Small intestine (tissue), 16 donors: ENCODE measurements at places on chromosomes 11 and 22.
A peak's percentile ranks its signal among the peaks of the same experiment; 100 is the strongest.

DNA sequence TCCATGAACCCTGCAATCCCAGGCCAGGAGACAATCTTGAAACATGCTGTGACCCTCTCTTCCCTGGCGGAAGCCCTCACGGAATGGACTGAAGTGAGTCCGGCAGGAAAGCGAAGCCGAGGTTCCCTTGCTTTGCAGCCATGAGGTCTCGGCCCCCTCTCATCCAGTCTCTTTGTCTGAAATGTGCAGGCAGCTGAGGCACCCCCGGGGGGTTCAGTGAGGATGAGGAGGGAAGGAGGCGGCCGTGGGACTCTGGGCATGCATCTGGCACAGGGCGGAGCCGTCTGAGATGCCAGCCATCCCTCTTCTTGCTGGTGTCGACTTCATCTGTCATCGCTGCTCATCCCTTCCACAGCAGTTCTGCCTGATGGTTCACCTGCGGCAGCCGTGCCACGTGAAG lies 1485.7 kb downstream of the BRD1 start:
- no peak for DNase-seq

DNA sequence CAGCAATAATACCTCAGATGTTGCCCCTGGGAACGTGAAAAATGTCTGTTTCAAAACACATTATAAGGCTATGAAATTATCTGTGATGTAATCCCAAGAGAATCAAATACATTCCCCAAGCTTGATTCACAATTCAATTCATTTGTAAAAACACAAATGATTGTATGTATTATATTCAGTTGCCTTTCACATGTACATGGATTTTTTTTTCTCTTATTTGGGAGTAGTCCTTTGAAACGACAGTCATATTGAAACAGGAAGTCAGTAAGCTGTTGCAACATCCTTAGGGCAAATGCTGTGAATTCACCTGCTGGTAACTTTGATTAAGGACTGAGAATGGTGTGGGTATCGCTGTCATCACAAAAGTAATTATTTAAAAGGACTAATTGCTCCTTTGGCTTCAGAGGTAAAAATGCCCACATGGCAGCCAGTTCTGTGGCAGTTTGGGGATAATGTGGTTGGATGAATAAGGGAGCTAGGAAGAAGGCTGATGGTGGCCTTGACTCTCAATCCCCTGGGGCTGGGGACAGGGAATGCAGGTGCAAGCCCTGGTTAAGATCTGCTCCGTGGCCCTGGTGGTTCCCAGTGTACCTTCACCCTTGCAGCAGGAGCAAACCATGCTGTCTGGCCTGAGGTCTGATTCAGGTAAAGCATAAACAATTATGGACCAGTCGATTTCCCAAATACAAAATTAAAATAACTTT lies 13.2 kb downstream of the EHF start:
- peak; percentile 78 for DNase-seq

DNA sequence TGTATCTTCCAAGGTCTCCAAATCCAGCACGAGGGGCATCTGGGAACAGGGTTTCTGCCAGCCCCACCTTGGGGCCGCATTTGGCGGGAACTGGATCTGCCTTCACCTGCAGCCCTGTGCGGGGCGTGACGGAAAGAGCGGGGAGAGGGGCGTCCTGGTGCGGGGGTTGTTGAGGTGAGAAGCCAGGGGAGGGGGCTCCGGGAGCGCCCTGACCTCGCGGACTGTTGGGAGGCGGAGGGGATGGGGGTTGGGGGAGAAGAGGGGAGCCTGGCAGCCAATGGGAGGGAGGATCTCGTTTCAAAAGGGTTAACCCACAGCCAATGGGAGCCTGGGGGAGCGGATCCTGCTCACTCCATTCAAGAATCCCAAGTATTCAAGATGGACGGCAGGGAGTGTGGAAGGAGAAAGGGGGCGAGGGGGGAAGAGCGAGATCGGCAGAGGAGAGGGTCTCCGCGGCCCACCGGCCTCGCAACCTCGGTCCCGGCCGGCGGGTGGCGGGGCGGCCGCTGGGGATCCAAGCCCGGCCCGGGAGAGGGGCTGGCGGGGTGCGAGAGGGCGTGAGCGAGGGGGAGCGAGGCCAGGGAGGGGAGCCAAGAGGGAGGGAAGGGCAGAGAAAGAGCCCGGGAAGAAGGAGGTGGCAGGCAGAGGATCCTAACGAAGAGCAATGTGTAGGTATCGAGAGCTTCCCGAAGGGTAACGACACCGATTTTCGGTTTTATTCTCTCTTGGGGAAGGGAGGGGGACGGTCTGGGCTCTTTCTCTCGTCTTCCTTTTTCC lies 11.5 kb downstream of the YPEL4 start:
- peak; percentile 87 for DNase-seq

DNA sequence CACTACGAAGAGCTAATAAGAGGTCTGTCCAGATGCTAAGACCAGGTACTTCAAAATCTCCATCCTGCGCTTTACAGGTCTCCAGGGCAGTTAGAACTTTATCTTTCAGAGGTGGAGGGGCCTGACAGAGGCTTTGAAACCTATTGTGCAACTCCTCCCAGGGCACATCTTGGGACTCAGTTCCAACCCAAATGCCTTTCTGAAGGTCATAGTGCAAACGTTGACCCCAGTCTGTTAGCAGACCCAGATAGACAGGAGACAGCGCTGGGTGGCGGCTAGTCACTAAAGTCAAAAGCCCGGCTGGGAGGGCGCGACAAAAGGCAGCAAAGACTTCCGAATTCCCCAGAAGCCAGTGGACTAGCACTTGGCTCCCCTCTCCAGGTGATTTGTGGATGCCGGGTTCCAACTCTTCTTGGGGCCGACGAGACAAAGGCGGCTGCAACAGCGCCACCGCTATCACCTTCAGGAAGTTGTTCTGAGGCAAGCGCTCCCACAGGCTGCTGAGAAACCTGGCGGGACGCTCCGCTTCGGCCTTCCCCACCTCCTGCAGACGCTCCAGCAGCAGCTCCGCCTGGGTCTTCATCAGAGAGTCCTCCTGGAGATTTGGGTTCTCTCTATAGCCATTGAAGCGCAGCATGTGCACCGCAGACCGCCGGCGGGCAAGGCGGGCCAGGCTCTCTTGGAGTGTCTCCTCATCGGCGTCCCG lies 728 bp downstream of the FANCF start:
- DNase-seq: peak; percentile 88

DNA sequence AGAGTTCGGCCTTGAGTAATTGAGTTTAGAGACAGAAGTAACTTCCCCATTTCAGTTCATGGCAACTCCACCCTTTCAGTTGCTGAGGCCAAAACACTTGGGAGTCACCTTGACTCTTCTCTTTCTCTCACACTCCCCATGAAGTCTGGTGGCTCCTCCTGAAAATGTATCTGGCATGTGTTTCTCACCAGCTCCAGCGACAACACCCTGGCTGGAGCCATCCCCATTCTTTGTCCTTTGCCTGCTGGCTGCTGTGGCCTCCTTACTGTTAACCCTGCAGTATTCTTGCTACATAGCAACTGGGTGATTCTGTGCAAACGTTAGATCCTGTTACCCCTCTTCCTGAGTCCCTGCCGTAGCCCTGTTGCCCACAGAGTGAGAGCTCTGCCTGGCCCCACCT lies 23.8 kb downstream of the SLC6A5 start:
- no peak for DNase-seq

DNA sequence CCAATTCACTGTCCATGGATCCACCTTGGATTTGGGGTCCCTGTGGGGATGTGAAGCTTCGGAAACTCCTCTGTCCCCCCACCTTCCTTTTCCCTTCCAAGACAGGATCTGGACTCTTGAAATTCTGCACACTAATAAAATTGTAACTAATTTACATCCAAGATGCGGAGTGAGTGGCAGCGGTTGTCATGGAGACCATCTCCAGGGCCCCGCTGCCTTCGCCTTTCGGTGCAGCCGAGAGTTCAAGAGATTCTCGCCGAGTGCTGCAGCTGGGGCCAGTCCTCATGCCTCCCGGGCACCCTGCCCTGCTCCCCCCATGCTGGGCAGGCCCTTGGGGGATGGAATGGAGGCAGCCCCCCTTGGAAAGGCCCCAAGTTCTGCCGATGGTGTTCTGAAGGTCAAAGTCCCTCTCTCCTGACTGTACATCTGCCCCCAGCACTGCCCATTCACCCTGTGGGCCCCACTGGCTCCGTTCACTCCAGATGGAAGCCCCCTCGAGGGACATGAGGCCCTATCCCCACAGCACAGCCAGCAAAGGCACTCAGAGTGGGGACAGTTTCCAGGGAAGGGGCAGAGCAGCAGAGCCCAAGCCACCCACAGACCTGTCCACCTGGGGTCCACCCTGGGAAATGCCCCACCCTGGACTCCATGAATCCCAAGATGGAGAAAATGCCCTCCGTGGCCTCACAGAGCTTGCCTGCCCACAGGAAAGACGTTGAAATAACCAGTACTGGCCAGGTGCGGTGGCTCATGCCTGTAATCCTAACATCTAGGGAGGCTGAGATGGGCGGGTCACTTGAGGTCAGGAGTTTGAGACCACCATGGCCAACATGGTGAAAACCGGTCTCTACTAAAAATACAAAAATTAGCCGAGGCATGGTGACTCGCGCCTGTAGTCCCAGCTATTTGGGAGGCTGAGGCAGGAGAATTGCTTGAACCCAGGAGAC lies 25.9 kb downstream of the IGLL1 start:
- no peak for DNase-seq

- DNase-seq: no peak
These were observed 6.5 kb downstream of the MLC1 start for GRCh38 chr22:50078761-50079160.

DNA sequence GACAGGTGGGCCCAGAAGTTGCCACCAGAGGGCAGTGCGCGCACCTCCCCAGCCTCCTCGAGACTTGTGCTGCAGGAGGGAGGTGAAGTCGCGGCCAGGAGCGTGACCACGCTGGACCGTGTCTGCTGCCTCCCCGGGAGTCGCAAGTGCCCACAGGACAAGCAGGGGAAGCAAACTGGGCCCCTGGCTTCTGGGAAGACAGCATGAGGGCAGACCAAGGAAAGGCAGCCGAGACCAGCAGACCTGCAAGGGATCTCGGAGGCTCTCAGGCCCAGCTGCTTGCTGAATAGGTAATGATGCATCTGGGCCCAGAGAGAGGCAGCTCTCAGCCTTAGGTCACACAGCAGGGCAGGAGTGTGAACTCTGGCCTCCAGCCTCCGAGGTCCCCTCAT lies 17.0 kb upstream of the IL2RB start:
- peak; percentile 89 for DNase-seq

GRCh38 chr11:45501392-45502225 lies 163.8 kb downstream of the CHST1 start:
- no peak for DNase-seq

GRCh38 chr11:9003573-9004182 lies at the start of gene NRIP3:
Gene NRIP3, minus strand, starts transcription at chr11:9004001. Its CDS starts 66 bp downstream, at chr11:9003935.
- peak; percentile 72 for DNase-seq

GRCh38 chr11:97157221-97157740 lies 767.5 kb downstream of the JRKL start:
- no peak for DNase-seq

DNA sequence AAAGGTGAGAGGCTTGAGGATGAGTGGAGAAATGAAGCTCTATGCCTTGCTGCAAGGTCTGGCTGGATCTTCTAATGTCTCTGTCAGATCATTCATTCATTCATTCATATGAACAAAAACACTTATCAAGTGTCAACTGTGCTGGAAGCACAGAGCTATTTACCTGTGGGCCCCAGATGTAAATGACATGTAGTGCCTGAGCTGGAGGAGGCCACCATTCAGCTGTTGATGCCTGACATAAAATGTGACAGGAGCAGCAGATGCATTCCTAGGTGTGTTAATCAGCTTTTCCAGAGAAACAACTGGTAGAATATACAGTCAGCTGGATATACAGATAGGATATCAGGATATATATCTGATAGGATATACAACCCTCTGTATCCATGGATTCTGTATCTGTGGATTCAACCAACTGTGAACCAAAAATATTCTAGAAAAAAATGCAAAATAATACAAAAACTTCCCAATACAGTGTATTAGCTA lies 44.5 kb downstream of the TSPAN18 start:
- DNase-seq: no peak

DNA sequence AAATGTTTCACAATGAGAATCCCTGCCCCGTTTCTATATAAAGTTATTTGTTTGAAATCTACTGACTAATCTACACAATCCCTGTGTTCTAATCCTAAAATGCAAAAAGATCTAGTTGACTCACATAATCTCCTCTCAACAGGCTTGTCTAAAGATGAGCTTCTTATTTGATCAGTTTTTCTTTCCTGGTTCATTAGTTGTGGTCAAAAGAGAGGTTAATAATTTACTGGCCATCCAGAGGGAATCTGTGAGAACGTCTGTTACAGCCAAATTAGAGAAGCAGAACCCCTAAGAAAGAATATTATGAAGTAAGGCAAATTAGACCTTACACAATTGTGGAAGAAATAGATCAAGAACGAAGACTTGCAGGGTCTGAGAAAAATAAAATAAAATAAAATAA lies 173.7 kb upstream of the ANO3 start:
- no peak for DNase-seq

GRCh38 chr22:33350491-33350890 lies 292.3 kb upstream of the SYN3 start:
- DNase-seq: no peak

DNA sequence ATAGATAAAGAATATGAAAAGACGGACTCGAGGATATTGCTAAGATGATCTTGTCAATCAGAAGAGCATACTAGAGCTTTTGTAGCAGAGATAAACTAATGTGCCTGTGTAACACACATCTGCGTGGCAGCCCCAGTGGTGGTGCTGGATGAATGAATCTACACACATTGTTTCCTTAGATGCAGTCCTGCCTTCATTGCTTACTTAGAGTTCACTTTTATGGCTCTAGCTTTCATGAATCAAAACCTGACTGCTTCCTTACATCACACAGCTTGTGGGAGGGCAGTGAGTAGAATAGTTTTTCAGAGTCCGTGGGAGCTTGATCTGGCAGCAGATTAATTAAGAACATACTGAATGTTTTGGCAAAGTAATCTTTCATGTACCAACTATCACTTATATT lies 83.7 kb downstream of the EXT2 start:
- no peak for DNase-seq

- no peak for DNase-seq
These were observed 60.6 kb upstream of the PRDM11 start for GRCh38 chr11:45085646-45086501.

- DNase-seq: no peak
These were observed 64.6 kb downstream of the MORC2 start for GRCh38 chr22:30903876-30904460.

GRCh38 chr11:130580891-130581492 lies 132.5 kb downstream of the ADAMTS15 start:
- no peak for DNase-seq

- DNase-seq: peak; percentile 72
These were observed 7.1 kb downstream of the MS4A6E start for GRCh38 chr11:60334005-60334620.
